Activated CD4-positive, alpha-beta T cell treated with anti-CD3 and anti-CD28 coated beads, Interleukin-2, amount 10 ng/mL, durations not matched to agents 24 days and 14 days (primary cell): ENCODE measurements at places on chromosomes 12 and 14. TPM values are rescaled to one million over a fixed set of nuclear protein-coding genes. Genes with fewer than 3 reads are reported as not detected.

- no peak overlapping the region for H3K27ac ChIP-seq
- no peaks in the 10 kb centered on the region for H3K27me3 ChIP-seq
- H3K4me3 ChIP-seq, result no peak overlapping the region
- H3K36me3 ChIP-seq, result no peaks in the 10 kb centered on the region
- H3K4me1 ChIP-seq, result peaks cover 7% of the 10 kb centered on the region
Measured at GRCh38 chr14:98240376-98240775, 1031.6 kb downstream of the BCL11B start.

GRCh38 chr12:50419112-50419909 lies 18.6 kb downstream of the LARP4 start:
- peaks cover 21% of the 10 kb centered on the region for H3K36me3 ChIP-seq
- H3K4me1 ChIP-seq, result peaks cover 18% of the 10 kb centered on the region
- no peaks in the 10 kb centered on the region for H3K27me3 ChIP-seq
- DNase-seq, result no peak
- H3K4me3 ChIP-seq, result no peak overlapping the region

DNA sequence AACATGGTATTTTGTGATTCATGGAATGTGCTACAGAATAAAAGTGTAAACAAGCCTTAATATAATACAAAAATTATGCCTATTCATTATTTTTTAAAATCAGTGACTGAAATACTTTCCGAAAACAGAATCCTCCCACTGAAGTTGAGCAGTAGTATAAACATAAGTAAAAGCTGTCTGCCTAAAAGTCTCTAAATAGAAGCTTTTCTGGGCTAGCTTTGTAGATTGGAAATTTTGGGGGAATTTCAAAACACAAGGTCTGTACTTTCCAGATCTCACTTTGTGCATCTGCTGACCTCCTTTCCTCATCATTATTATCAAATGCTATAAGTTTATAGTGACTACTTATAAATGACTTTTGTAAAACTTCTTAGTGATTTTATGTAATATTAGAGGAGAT lies 80.4 kb upstream of the TRHDE start:
- no peaks in the 10 kb centered on the region for H3K4me1 ChIP-seq
- H3K27me3 ChIP-seq, result no peaks in the 10 kb centered on the region
- no peak overlapping the region for H3K27ac ChIP-seq
- no peaks in the 10 kb centered on the region for H3K36me3 ChIP-seq
- H3K4me3 ChIP-seq, result no peak overlapping the region

GRCh38 chr12:102871014-102871413 lies 46.0 kb downstream of the PAH start:
- no peak overlapping the region for H3K27ac ChIP-seq
- H3K27me3 ChIP-seq, result peaks cover 2% of the 10 kb centered on the region
- H3K4me3 ChIP-seq, result no peak overlapping the region
- no peaks in the 10 kb centered on the region for H3K36me3 ChIP-seq
- H3K4me1 ChIP-seq, result no peaks in the 10 kb centered on the region

GRCh38 chr12:10197879-10198278 lies 14.8 kb upstream of the GABARAPL1 start:
- H3K4me3 ChIP-seq, result no peak overlapping the region
- H3K27me3 ChIP-seq, result peaks cover 17% of the 10 kb centered on the region
- no peak for DNase-seq
- H3K27ac ChIP-seq, result no peak overlapping the region
- no peaks in the 10 kb centered on the region for H3K36me3 ChIP-seq

GRCh38 chr12:67698672-67699581 lies 50.4 kb downstream of the DYRK2 start:
- peak overlapping the region; percentile 65 for H3K27ac ChIP-seq
- DNase-seq, result peak; percentile 83
- H3K36me3 ChIP-seq, result no peaks in the 10 kb centered on the region
- H3K4me1 ChIP-seq, result peaks cover 40% of the 10 kb centered on the region
- peaks cover 58% of the 10 kb centered on the region for H3K27me3 ChIP-seq

- H3K36me3 ChIP-seq, result no peaks in the 10 kb centered on the region
- H3K27me3 ChIP-seq, result no peaks in the 10 kb centered on the region
- no peak overlapping the region for H3K27ac ChIP-seq
- H3K4me1 ChIP-seq, result peaks cover 2% of the 10 kb centered on the region
Measured at GRCh38 chr12:66941150-66941549, 262.3 kb upstream of the GRIP1 start.

Gene KIF26A
- total RNA-seq, result 0.24 and 0.26 TPM in 2 replicates

GRCh38 chr12:48489012-48489411 lies 6.7 kb downstream of the C12orf54 start:
- H3K4me3 ChIP-seq, result no peak overlapping the region
- H3K27ac ChIP-seq, result no peak overlapping the region
- no peaks in the 10 kb centered on the region for H3K4me1 ChIP-seq
- no peak for DNase-seq

DNA sequence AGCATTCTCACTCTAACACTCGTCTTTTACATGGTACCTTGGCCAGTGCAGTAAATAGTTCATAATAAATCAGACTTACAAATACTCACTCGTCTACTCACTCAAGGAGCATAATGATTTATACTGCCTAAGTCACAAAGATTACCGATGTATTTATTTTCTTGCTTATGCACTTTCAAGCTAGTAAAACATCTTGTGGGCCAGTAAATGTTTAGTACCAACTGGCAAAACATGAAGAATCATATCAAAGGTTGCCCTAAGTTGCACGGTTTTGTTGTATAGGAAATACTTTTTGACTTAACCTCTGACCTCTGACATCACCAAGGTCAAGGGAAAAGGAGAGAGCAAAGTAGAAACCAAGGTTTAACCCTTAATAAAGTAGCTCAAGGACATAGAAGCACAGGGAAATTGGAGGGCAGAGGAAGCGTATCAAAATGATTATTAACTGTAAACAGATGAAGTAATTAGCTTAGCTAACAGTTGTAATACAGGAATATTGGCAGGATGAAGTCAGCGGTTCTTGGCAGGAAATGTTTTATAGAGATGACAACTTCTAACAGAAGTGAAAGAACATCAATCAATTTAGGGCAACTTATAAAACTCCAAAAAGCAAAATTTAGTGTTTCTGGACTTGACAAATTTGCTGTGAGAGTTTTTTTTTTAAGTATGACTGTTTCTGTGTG lies 131.9 kb downstream of the HMGA2 start:
- no peak overlapping the region for H3K27ac ChIP-seq
- H3K4me1 ChIP-seq, result peaks cover 1% of the 10 kb centered on the region
- DNase-seq, result no peak
- no peak overlapping the region for H3K4me3 ChIP-seq

- no peaks in the 10 kb centered on the region for H3K27me3 ChIP-seq
- H3K4me1 ChIP-seq, result peaks cover 14% of the 10 kb centered on the region
- no peaks in the 10 kb centered on the region for H3K36me3 ChIP-seq
- no peak overlapping the region for H3K4me3 ChIP-seq
Measured at GRCh38 chr14:31566456-31566855, 5.3 kb downstream of the NUBPL start.

DNA sequence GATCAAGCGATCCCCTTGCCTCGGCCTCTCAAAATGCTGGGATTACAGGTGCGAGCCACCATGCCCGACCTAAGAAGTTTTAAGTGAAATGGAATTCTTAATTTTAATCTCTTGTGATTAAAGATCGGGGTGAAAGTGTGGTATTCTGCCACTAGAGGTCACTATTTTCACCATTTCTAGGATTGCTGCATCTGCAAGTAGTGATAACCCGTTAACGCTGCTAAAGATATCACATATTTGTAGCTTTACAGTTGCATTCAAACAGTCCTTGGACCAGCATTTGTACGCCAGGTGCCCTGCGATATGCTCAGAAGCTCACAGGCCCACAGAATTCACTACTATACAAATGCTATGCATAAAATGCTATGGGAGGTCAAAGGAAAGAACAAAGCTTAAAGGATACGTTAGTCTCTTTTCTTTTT lies 19.3 kb downstream of the CCDC62 start:
- peak; percentile 72 for DNase-seq
- H3K27me3 ChIP-seq, result no peaks in the 10 kb centered on the region
- no peaks in the 10 kb centered on the region for H3K4me1 ChIP-seq
- H3K36me3 ChIP-seq, result no peaks in the 10 kb centered on the region

Gene MMP17
- 0.52 and 0.89 TPM in 2 replicates for total RNA-seq

Gene DPPA3
- total RNA-seq, result not detected in 2 replicates

GRCh38 chr12:130198663-130199060 lies 36.4 kb downstream of the FZD10 start:
- H3K27me3 ChIP-seq, result no peaks in the 10 kb centered on the region
- H3K4me3 ChIP-seq, result no peak overlapping the region
- no peaks in the 10 kb centered on the region for H3K4me1 ChIP-seq
- no peak for DNase-seq

DNA sequence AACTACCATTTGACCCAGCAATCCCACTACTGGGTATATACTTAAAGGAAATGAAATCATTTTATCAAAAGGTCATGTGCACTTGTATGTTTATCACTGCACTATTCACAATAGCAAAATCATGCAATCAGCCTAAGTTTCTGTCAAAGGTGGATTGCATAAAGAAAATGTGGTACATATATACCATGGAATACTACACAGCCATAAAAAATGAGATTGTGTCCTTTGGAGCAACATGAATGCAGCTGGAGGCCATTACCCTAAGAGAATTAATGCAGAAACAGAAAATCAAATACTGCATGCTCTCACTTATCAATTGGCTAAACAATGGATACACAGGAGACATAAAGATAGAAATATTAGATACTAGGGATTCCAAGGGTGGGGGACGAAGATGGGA lies 27.4 kb downstream of the MED6 start:
- peaks cover 47% of the 10 kb centered on the region for H3K36me3 ChIP-seq
- H3K27ac ChIP-seq, result no peak overlapping the region
- peaks cover 5% of the 10 kb centered on the region for H3K4me1 ChIP-seq
- DNase-seq, result no peak
- no peak overlapping the region for H3K4me3 ChIP-seq
- no peaks in the 10 kb centered on the region for H3K27me3 ChIP-seq

Gene OXA1L
- 119 and 126 TPM in 2 replicates for total RNA-seq

Gene SRRM4
- not detected in 2 replicates for total RNA-seq

DNA sequence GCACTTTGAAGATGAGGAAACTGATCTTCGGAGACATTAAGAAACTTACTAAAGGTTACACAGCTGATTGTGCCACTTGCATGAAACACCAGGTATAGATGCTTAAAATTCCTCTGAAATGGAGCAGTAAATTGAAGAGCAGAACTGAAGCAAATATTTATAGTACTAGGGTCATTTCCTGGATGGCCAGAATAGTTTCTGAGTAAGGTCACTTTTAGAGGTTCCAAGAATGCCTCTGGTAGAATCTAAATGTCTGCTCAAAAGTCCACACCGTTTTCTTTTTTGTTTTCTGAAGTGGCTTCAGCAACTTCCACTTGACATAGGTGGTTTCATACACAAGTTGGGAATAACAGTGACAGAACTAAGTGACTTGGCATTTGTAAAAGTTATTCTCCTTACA lies 19.4 kb downstream of the TPH2 start:
- DNase-seq, result no peak
- H3K27ac ChIP-seq, result no peak overlapping the region
- H3K4me3 ChIP-seq, result no peak overlapping the region
- H3K4me1 ChIP-seq, result no peaks in the 10 kb centered on the region
- no peaks in the 10 kb centered on the region for H3K36me3 ChIP-seq
- peaks cover 9% of the 10 kb centered on the region for H3K27me3 ChIP-seq

Gene MYL2
- total RNA-seq, result not detected in 2 replicates

- DNase-seq, result no peak
- no peak overlapping the region for H3K4me3 ChIP-seq
- no peaks in the 10 kb centered on the region for H3K36me3 ChIP-seq
- H3K4me1 ChIP-seq, result peaks cover 15% of the 10 kb centered on the region
- H3K27me3 ChIP-seq, result no peaks in the 10 kb centered on the region
Measured at GRCh38 chr12:123487428-123487827, 29.5 kb downstream of the SNRNP35 start.

DNA sequence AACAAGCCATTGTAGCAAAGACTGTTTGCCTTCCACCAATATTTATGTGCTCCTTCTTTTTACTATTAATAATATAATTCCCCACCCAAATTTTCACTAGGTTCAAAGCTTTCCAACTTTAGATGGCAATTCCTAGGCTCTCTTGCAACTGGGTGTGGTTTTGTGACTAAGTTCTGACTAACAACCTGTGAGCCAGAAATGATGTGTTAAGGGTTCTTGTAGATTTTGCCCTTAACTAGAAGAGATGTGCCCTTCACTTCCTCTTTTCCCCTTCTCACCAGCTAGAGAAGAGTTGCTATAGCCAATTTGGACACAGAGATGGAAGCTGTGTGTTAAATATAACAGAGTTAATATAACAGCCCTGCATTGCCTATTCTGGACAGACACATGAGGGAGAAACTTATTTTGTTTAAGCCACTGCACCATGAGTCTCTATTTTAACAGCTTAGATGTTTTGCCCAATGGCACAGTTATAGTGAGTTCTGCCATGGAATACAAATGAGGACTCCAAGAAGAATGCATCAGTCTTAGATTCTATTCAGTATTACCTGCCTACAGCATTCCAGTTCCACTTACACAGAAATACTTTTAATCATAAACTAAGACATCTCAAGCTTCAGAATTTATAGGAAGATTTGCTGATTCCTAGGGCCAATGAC lies 216.2 kb downstream of the DUSP6 start:
- H3K4me1 ChIP-seq, result peaks cover 19% of the 10 kb centered on the region
- H3K27ac ChIP-seq, result no peak overlapping the region
- no peaks in the 10 kb centered on the region for H3K27me3 ChIP-seq
- DNase-seq, result no peak
- no peak overlapping the region for H3K4me3 ChIP-seq

- peaks cover 36% of the 10 kb centered on the region for H3K36me3 ChIP-seq
- H3K27me3 ChIP-seq, result no peaks in the 10 kb centered on the region
- no peak for DNase-seq
- H3K27ac ChIP-seq, result no peak overlapping the region
- no peak overlapping the region for H3K4me3 ChIP-seq
Measured at GRCh38 chr12:53722450-53723041, 4.7 kb downstream of the CALCOCO1 start.

Gene TAS2R7
- total RNA-seq, result not detected in 2 replicates

Gene IL31
- total RNA-seq, result 2.5 TPM in 2 replicates

DNA sequence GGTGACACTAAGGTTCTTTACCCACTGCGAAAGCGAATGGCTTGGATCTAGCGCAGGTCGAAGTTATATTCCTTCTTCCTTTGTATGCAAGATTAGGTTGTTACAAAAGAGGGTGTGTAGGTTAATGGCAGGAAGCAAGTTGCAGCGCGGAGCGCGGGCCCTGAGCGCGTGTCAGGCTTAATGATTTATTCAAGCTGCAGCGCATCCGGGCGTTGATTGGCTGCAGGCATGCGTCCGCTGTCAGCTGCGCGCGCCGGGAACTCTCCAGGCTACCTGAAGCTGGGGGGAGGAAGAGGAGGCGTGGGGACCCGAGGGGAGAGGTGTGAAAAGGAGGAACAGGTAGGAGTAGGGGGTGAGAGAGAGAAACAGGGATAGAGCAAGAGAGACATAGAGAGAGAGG lies 7.4 kb downstream of the ASCL1 start:
- no peak overlapping the region for H3K27ac ChIP-seq
- peaks cover 2% of the 10 kb centered on the region for H3K36me3 ChIP-seq
- peak overlapping the region; percentile 80 for H3K4me3 ChIP-seq
- H3K27me3 ChIP-seq, result peaks cover 84% of the 10 kb centered on the region

Gene SYCP3
- total RNA-seq, result 0.44 and 0.50 TPM in 2 replicates

DNA sequence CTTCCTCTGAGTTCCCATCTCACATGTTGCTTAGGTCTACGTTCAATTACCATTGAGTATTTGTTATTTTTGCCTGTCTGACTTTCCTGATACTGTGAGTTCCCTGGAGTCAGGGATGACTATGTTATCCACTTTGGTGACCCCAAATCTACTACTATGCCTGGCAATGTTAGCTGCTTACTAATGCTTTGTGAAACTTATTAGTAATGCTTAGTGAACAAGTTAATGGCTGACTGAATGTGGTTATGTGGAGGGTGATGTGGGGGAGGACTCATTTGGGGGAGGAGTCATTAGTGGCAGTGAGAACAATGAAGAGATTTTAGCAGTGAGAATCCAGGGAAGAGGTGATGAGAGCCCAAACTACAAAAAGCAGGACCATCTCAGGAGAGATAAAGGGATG lies 121.6 kb downstream of the KTN1 start:
- no peaks in the 10 kb centered on the region for H3K27me3 ChIP-seq
- no peak overlapping the region for H3K4me3 ChIP-seq
- no peak overlapping the region for H3K27ac ChIP-seq
- peaks cover 5% of the 10 kb centered on the region for H3K4me1 ChIP-seq

Gene TBX5
- not detected in 2 replicates for total RNA-seq

Gene PLA2G1B
- total RNA-seq, result not detected in 2 replicates

Gene MORN3
- total RNA-seq, result 0.26 and 1.0 TPM in 2 replicates
